ENCODE measurements at places on chromosomes 5 and 9.

DNA sequence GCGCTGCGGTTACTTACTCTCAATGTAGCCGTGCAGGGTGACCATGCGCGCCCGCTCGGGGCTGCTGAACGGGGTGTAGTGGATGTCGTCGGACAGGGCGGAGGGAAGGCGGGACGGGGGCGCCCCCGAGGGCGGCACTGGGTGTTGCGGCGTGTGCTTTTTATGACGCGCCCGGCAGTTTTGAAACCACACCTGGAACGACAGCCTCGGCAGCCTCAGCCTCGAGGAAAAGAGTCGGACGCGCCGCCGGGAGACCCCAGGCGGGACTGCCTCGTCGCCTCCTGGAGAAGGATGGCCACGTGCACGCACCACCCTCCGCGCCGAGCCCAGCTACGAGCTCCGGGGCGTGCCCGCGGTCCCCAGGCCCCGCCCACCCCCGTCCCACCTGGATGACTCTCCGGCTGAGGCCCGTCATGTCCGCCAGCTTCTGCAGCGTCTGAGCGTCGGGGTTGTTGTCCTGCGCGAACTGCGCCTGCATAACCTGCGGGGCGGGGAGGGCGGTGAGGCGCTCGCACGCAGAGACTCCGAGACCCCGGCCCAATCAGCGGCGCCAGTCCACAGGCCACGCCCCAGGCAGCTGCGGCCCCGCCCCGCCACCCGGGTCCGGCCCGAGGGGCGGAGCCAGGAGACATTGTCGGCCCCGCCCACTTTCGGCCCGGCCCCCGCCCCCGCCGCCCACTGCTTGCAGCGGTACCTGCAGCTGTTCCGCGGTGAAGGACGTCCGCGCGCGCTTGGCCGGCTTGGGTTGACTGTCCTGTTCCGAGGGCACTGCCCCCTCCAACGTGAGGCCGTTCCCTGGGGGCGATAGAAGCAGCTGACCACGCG is 15.0 kb downstream of the LHX6 start:
- no peak for DNase-seq

GRCh38 chr5:139248826-139249453 is 44.6 kb upstream of the MATR3 start:
- DNase-seq, result no peak

DNA sequence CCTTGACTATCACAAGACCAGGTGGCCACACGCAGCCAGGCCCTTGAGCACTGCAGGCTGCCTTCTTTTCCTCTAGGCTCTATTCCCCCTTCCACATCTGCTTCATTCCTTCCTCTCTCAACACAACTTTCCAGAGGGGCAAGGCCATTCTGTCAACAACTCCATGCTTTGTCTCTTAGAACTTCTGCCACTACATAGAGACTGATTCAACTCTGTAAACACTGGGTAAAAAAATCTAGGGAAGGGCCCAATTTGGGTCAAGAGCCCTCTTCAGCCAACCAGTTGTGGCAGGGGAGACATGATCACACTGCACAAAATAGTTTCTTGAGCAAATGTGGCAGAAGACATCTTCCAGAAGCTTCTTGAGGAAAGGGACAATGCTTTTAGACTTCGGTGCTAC is 55.6 kb downstream of the ATPSCKMT start:
- no peak for DNase-seq

- DNase-seq, result no peak
These were observed 5.0 kb downstream of the GRXCR2 start for GRCh38 chr5:145867806-145868205.

DNA sequence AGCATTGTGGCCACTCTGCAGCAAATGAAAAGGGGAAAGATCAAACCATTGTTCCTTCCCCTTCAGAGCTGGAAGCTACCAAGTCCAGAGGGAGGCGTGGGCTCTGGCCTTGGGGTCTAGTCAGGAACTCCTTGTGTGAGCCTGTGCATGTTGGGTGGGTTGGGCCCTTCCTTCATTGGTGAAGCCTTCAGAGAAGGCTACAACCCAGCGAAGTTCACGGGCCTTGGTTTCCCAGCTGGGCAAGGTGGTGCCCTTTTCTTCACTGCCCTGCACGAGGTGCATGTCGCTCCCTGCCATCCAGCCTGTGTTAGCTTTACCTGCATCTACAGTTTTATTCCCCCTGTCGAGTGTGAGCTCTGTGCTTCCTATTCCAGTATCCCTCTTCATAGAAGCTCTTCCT is 84.7 kb downstream of the ZNF618 start:
- no peak for DNase-seq

DNA sequence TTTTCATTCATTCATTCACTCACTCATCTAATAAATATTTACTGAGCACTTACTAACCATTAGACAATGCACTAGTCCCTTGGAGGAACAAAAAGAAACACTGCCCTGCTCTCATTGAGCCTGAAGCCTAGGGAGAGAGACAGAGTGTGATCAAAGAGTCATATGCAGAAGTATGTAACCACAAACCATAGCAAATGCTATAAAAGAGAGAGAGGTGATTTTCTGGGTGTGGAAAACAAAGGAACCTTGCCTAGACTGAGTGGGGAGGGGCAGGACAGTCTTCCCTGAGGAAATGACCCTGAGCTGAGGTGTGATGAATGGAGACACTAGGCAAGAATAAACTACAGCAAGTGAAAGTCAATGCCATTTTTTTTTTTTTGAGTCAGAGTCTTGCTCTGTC is 10.8 kb upstream of the ADRA1B start:
- DNase-seq, result no peak

DNA sequence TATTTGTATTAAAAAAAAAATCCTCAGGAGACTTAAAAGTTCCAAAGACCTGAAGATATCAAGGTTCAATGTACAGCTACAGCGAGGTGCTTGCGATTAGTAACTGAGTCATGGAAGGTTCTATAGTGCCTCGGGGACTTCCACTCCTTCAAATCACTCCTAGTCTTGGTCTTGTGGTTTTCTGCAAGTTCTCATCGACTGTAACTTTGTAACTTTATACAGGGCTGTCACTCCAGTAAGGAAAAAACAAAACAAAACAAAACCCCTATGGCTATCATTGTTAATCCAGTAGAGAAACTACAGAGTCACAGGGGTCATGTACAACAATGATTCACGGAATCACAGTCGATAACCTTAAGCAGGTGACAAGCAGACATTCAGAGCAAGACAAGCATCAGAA is 39.8 kb upstream of the SELENOP start:
- no peak for DNase-seq

DNA sequence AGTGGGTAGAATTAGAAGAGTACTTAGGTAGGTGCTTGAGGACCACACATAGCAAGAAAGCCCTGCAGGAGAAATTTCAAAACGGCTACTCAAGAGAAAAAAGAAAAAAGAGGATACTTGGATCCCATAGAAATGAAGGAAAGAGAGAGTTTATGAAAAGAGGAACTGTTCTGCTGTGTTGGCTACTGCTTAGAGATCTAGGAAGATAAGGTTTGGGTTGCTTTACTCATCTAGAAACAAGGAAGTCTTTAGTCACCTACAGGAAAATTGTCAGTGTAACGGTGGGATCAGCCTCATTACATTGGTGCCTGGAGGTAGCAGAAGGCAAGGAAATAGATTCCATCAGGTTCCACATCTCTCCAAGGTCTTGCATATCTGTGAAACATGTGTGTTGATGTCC is 14.8 kb upstream of the C5orf46 start:
- DNase-seq, result no peak

DNA sequence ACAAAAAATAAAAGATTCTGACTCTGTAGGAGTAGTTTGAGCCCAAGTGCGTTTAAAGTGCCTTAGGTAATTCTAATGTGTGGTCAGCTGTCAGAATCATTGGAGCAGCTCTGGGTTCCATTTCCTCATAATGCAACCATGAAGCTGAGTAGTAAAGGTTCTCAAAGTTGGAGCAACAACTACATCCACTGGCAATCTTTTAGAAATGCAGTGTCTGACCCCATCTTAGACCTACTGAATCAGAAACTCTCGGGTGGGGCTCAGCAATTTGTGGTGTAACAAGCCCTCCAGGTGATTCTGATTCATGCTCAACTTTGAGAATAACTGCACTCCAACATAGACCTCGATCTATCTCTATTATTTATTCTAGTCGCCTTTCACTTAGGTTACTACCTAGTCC is 7.6 kb upstream of the ALDH1A1 start:
- no peak for DNase-seq

DNA sequence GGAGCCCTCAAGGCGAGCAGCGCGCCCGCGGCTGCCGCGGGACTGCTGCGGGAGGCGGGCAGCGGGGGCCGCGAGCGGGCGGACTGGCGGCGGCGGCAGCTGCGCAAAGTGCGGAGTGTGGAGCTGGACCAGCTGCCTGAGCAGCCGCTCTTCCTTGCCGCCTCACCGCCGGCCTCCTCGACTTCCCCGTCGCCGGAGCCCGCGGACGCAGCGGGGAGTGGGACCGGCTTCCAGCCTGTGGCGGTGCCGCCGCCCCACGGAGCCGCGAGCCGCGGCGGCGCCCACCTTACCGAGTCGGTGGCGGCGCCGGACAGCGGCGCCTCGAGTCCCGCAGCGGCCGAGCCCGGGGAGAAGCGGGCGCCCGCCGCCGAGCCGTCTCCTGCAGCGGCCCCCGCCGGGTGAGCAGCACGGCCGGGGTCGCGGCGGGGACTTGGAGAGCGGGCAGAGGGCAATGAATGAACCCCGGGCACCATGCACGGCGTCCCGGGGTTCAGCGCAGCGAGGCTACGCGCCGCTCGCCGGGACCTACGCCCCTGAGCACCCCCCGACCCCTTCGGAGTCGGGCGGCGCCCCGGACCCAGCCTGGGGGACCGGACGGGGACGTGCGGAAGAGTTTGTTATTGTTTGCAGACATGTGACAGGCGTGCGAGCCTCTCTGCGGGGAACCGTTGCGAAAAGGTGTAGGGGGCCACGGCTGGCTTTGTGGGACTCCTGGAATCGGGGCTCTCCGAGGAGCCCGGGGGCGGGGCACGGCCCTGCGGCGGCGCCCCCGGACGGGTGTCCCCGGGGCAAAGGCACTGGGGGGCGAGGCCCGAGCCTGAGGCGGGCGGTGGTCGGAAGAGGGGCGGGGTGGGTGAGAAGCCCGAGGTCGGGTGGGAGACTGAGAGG is 553 bp downstream of the MAP3K1 start:
- no peak for DNase-seq

GRCh38 chr9:133538851-133539833 is 4.6 kb downstream of the ADAMTSL2 start:
- DNase-seq, result no peak

DNA sequence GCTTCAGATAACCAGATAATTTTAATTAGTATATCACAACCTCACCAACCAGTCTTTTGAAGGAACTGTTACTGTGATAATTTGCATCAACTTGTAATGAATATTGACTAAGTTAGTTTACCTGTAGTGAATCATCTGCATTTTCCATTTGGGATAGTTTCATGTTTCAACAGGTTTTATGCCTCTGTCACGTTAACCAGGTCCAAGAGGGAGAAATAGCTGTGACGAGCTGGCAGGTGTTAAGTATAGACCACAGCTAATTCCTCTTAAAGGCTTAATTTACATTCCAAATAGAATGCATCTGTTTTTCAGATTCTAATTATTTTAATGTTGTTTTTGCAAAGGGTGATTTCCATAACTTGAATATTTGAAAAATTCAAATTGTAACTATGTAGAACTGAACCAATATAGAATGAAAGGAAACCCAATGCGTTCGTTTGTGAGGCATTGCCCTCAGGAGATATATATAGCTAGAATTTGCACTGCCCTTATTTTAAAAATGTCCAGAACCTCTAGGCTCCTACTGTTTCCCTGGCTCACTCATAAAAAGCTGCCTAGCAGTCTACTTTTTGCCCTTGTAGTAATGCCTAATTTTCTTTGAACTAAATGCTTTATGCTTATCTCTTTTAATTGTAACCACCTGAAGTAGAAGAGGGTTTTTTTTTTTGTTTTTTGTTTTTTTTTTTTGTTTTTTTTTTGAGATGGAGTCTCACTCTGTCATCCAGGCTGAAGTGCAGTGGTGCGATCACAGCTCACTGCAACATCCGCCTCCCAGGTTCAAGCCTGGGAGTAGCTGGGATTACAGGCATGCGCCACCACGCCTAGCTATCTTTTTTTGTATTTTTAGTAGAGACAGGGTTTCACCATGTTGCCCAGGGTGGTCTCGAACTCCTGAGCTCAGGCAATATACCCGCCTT is 270.5 kb downstream of the SMARCA2 start:
- no peak for DNase-seq
